ENCODE measurements at places on chromosomes 7 and 10. TPM values are rescaled to one million over a fixed set of nuclear protein-coding genes. Genes with fewer than 3 reads are reported as not detected.

LRRD1 gene
- total RNA-seq = not detected

COL13A1 gene
- not detected for total RNA-seq

- no peak for DNase-seq
- peaks cover 49% of the 10 kb centered on the region for H3K4me1 ChIP-seq
- no peaks in the 10 kb centered on the region for H3K36me3 ChIP-seq
- H3K27ac ChIP-seq = no peak overlapping the region
Observed at GRCh38 chr7:17146621-17147020, 151.8 kb upstream of the AHR start.

- peaks cover 47% of the 10 kb centered on the region for H3K36me3 ChIP-seq
- H3K4me1 ChIP-seq = peaks cover 26% of the 10 kb centered on the region
- H3K4me3 ChIP-seq = no peak overlapping the region
- no peak overlapping the region for H3K27ac ChIP-seq
- no peak for DNase-seq
- no peaks in the 10 kb centered on the region for H3K27me3 ChIP-seq
Observed at GRCh38 chr10:26733750-26734568, 36.5 kb downstream of the PDSS1 start.

DNA sequence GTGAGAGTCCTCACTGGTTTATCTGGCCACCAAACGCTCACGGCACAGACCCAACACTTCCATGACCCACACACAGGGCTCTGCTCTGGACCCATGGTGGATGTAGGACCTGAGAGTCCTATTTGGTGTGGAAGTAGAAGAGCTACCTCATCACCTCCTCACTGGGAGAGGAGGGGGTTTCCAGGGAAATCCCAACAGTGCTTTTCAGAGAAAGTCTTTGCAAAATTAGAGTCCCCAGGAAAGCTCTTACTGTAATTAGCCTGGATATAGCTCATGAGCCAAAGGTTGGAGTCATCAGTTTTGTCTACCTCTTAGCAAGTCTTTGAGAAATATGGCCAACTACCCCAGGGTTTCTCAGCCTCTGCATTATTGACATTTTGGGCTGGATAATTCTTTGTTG, 34.7 kb upstream of the TARP start:
- H3K4me3 ChIP-seq = no peak overlapping the region
- H3K27ac ChIP-seq = no peak overlapping the region
- no peak for DNase-seq
- peaks cover 13% of the 10 kb centered on the region for H3K4me1 ChIP-seq
- no peaks in the 10 kb centered on the region for H3K27me3 ChIP-seq
